Left renal cortex interstitium (tissue), 4 donors: ENCODE measurements at places on chromosomes 4 and X.

GRCh38 chrX:39787999-39788398 lies 309.8 kb downstream of the BCOR start:
- no peak for DNase-seq

- DNase-seq = no peak
Observed at GRCh38 chr4:148126825-148127224, 315.4 kb downstream of the NR3C2 start.

GRCh38 chr4:85968945-85969819 lies 390.7 kb downstream of the MAPK10 start:
- no peak for DNase-seq

DNA sequence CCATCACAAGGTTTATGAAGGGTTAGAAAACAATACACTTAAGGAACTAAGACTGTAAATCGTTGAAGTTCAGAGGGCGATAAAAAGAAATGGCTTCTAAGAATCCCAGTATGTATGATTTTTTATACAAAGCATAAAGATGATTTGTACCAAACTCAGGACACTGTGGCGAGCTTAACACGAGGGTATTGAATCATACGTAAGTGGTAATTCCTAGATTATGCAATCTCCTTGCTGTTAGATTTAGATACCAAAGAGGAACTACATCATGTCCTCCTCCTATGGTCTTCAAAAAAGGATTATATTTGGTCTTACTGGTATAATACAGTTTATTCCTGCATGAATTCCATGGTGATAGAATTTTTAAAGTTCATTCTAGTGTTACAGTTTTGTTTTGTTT lies 23.9 kb downstream of the NFKB1 start:
- DNase-seq = no peak

DNA sequence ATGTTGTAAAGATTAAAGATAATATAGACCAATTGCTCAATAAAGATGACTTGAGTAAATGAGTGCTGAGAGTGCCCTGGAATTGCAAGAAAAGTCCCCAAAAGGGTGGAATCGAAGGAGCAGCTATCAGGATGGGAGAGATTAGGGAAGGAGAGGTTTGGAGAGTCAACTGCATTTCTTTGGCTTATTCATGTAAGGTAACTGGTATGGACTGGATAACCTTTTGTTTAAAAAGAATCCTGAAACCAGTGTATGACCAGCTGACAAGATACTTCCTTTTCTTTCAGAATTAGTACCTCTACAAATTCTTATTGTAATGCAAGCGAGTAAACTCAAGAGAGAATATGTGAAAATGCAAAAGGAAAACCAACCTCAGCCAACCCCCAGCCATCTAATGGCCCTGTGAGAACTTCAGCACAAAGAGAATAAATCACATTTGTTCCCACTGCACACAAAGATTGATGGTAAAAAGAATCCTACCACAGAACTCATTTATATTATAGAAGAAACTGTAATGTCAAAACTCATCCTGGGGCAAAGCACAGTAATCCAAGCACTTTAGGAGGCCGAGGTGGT lies 24.5 kb upstream of the SPP1 start:
- DNase-seq = no peak

DNA sequence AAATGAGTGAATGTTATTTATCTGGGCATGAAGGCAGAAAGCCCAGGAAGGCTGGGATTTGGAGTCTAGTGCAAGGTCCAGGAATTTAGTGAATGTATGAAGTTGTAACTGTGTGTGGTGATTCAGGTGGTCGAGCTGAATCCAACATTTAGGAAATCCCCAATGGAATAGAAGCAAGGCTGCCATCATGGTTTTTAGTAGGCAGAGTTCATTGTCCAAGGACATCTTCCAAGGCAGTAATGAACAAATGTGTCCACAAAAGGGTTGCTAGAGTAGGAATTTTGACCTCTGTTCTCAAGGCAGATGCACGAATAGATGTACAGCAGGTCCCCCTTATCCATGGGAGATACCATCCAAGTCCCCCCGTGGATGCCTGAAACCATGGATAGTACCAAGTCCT lies 42.9 kb upstream of the ACSL1 start:
- no peak for DNase-seq

GRCh38 chrX:23332888-23333821 lies 1.5 kb upstream of the PTCHD1 start:
- DNase-seq = no peak

GRCh38 chrX:63281465-63281864 lies 69.7 kb downstream of the SPIN4 start:
- no peak for DNase-seq

DNA sequence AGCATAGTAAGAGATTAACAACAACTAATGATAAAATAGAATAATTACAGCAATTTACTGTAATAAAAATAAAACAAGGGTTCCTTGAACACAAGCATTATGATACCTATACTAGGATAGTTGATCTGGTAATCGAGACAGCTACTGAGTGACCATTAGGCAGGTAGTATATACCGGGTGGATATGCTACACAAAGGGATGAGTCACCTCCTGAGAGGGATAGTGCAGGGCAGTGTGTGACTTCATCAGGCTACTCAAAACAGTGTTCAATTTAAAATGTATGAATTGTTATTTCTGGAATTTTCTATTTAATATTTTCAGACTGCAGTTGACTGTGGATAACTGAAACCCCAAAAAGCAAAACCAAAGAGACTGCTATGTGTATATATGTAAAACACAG lies 9.7 kb upstream of the ANTXR2 start:
- no peak for DNase-seq

- DNase-seq = no peak
Observed at GRCh38 chrX:123170546-123170945, 13.5 kb upstream of the GRIA3 start.

DNA sequence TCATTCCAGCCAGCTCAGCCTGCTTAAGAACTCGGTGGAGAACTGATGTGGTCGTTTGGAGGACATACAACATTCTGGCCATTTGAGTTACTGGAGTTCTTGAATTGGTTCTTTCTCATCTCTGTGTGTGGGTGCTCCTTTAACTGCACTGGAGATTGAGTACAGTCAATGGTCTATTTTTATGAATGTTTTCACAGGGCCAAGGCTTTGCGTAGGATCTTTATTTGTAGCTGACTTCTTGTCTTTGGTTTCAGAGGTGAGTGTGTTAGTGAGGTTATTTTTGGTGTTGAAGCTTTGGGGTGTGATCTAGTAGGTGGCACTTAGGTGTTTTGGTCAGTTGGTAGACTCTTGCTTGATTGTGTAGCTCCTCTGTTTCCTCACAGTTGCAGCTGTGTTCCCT lies 288.4 kb downstream of the LHFPL1 start:
- no peak for DNase-seq

DNA sequence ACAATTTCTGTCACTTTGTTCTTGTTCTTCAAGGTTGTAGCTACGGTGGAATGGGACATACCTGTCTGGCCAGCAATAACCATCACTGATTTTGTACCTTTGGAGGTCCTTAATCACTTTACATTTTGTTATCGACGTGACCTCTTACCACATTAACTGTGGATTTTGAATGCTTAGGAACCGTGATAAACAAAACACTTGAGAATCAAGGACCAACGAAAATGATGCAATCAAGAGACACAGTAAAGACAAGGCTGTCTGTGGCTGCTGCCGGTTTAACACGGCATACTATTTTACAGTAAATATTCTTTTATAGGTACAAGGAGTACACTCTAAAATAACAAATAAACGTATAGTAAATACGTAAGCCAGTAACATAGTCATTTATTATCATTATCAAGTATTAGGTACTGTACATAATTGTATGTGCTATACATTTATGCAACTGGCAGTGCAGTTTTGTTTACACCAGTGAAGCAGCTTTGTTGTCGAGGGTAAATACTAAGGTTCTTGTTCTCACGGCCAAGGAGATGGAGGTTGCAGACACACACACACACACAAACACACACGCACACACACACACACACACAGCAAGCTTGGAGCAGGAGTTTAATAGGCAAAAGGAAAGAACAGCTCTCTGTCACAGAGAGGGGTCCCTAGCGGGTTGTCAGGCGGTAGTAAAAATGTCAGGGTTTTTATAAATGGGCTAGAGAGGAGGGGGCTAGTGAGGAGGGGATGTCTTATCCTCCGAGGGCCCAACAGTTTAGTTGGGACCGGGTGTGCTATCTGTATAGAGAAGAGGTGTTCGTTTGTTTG lies 194.7 kb upstream of the CXorf51B start:
- DNase-seq = no peak

GRCh38 chrX:38804682-38805431 lies 3.6 kb downstream of the MID1IP1 start:
- DNase-seq = peak; percentile 29

- no peak for DNase-seq
Observed at GRCh38 chr4:41678951-41679350, 69.6 kb downstream of the PHOX2B start.

GRCh38 chrX:153631346-153631745 lies 15.7 kb upstream of the DUSP9 start:
- DNase-seq = no peak

DNA sequence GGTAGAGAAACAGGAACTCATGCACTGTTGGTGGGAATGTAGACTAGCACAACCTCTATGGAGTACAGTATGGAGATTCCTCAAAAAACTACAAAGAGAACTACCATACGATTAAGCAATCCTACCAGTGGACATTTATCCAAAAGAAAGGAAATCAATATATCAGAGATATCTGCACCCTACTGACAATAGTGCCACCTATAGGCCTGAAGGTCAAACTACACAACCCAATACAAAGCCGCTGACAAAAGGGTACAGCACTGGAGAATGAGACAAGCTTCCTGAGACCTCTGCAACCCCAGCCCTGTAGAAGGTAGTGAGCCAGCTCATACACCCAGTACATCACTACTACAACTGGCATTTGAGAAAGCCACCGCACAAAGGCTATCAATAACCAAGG lies 67.1 kb downstream of the CBR4 start:
- DNase-seq = no peak

GRCh38 chrX:70026851-70027200 lies 22.9 kb downstream of the AWAT2 start:
- DNase-seq = no peak

DNA sequence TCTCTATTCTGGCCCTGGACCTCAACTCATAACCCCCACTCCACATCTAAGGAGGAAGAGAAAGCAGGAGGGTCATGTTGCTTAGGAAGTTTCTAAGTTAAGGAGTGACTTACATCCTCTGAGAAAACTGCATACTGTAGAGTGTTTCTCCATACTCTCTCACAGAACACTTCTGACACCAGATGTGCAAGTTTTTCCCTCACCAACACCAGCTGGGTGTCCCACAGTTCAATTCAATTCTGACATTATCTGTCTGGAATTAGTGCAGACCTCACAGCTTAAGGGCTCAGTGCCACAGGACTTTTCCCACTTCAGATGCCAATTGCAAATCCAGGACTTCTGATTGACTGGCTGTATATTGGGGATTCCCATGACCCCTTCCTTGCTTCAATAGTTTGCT lies 89.0 kb upstream of the SFRP2 start:
- no peak for DNase-seq

- no peak for DNase-seq
Observed at GRCh38 chr4:101142259-101142658, 205.1 kb downstream of the PPP3CA start.

- no peak for DNase-seq
Observed at GRCh38 chrX:97027384-97027922, 143.7 kb downstream of the RPA4 start.

- no peak for DNase-seq
Observed at GRCh38 chr4:35963974-35964515, 280.3 kb downstream of the ARAP2 start.

- no peak for DNase-seq
Observed at GRCh38 chr4:60396341-60397049, 803.6 kb upstream of the ADGRL3 start.

- DNase-seq = no peak
Observed at GRCh38 chrX:104432321-104432720, 133.7 kb upstream of the IL1RAPL2 start.
